Activated naive CD8-positive, alpha-beta T cell treated with anti-CD3 and anti-CD28 coated beads, Interleukin-2, amount 50 U/mL, for 24 hours (primary cell): ENCODE measurements at places on chromosomes 7 and 10.

DNA sequence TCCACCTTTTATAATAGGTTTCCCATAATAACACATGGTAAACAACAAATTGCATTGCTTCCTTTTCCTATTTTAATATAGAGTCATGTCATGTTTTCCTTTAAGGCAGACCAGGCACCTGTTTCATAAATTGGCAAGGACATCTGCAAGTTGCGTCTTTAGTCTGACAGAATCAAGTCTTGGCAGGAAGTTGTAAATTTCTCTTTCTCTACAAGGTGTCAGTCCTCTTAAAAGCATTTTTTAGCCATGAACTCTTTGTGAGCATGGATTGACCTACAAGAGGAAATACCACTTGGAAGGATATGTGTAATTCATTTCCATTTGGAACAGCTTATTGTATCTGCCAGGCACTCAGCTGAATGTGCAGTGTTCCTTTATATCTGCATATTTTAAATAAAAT, 176.8 kb downstream of the PRKG1 start:
- no peak overlapping the region for H3K27ac ChIP-seq
- H3K36me3 ChIP-seq = no peaks in the 10 kb centered on the region
- H3K4me3 ChIP-seq = no peak overlapping the region
- no peaks in the 10 kb centered on the region for H3K27me3 ChIP-seq
- DNase-seq = no peak

DNA sequence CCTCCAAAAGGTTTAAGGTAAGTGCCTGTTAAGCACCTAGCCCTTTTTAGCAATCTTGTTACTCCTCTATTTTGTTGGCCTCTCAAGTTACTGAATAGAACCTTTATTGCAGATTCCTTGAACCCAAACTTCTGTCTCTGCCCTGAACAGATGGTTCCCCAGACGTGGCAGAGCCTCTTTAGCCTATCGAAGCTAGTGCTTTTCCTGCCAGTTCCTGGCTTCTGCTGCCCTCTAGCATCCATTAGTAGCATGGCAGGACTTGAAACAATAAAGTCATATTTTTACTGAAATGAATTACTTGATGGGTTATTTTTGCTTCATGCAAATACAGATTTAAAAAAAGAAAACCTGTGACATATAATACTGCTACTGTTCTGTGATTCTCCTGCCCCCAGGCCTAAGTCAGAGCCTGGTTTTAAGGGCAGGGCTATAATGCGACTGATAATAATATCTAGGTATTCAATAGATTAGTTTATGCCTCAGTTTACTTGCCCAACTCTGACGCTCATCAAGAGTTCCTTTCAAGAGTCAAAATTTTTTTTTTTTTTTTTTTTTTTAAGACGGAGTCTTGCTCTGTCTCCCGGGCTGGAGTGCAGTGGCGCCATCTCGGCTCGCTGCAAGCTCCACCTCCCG, 84.3 kb upstream of the PHF14 start:
- H3K27ac ChIP-seq = no peak overlapping the region
- peak; percentile 29 for DNase-seq
- H3K4me1 ChIP-seq = peaks cover 11% of the 10 kb centered on the region
- H3K4me3 ChIP-seq = peak overlapping the region; percentile 42
- no peaks in the 10 kb centered on the region for H3K27me3 ChIP-seq

DNA sequence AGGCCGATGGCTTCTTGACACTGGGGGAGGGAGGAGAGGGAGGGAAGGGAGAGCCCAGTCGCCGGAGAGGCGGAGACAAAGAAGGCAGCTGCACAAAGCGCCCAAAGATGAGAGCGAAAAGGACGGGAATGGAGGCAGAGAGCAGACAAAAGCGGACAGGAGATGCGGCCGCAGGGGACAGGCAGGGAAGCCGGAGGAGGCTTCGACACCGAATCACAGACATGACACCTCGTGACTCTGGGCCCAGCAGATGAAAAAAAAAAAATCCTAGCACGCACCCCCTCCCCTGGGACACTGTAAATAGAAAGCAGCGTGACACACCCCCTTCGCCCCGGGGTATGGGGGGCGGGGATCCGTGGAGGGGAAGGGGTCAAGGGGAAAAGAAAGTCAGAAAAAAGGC, 976 bp downstream of the NAT16 start:
- H3K27me3 ChIP-seq = peaks cover 67% of the 10 kb centered on the region
- H3K4me3 ChIP-seq = no peak overlapping the region
- DNase-seq = no peak

DNA sequence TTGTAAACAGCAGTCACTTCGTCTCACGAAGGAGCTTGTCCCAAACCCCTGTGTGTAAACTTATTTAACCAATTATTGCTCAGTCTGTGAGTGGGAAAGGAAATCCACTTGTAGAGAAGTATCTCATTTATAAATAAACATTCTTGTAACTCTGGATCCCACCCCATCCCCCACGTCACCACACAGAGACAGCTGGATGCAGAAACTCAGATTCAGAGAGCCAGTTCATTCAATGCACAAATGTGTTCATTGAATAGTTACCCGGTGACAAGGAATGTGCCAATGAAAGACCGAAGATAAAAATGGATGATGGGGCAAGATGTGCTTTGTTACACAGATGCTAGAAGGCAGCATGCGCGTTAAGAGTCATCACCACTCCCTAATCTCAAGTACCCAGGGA, 8.3 kb upstream of the OCM start:
- H3K4me1 ChIP-seq = no peaks in the 10 kb centered on the region
- no peaks in the 10 kb centered on the region for H3K36me3 ChIP-seq
- H3K4me3 ChIP-seq = no peak overlapping the region
- DNase-seq = no peak

DNA sequence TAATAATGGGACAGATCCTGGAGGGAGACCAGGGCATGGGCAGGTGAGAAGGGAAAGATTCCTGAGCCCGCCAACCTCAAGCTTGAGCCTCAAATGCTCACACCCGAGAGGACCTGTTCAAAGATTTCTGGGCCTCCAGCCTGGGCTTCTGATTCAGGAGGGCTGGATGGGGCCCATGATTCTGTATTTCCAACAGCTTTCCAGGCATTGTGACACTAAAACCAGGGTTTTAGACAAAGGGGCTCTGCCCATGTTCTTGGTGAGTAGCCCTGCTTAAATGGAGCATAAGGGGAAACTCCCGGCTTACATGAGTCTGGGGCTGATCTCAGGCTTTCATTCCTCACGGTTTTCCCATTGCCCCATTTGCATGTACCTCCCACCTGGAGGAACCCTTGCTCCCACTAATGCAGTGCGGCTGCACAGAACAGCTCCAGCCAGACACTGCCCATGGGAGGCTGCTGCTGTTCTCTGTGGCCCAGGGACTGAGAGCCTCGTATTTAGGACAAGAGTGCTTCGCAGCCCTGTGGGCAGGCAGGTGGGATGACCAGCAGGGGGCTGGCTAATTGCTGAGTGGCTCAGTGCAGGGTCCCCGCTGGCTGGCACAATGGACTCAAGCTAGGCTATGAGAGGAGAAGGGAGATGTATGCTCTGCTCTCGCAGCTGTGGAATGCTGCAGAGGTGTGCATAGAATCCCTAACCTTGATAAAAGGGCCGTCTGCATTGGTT, 135.3 kb upstream of the COBL start:
- no peak overlapping the region for H3K27ac ChIP-seq
- no peaks in the 10 kb centered on the region for H3K27me3 ChIP-seq
- no peaks in the 10 kb centered on the region for H3K36me3 ChIP-seq
- H3K4me3 ChIP-seq = no peak overlapping the region
- no peak for DNase-seq
- H3K4me1 ChIP-seq = no peaks in the 10 kb centered on the region

DNA sequence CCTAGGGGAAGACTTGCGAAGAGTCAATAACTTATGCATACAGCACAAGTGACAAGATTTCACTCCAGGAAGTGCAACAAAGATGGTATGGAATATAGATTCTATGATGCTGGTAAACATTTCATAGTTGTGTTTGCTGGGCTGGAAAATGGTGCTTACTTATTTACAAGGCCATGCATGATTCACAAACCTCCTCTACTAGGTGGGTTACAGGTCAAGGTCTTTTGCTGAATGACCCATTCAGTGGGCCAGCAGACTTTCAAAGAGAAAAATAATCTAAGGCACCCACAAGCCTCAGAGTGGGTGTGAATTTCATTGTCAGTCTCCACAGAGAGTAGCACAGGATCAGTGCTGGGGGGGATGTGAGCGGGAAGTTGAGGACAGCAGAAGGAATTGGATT, 378.5 kb downstream of the PLXNA4 start:
- H3K27ac ChIP-seq = no peak overlapping the region
- no peak overlapping the region for H3K4me3 ChIP-seq
- no peaks in the 10 kb centered on the region for H3K36me3 ChIP-seq
- H3K27me3 ChIP-seq = no peaks in the 10 kb centered on the region
